ENCODE measurements at places on chromosomes 13 and 19. TPM values are rescaled to one million over a fixed set of nuclear protein-coding genes. Genes with fewer than 3 reads are reported as not detected.
A peak's percentile ranks its signal among the peaks of the same experiment; 100 is the strongest.

Gene CADM4
- 15.0 TPM for total RNA-seq

DNA sequence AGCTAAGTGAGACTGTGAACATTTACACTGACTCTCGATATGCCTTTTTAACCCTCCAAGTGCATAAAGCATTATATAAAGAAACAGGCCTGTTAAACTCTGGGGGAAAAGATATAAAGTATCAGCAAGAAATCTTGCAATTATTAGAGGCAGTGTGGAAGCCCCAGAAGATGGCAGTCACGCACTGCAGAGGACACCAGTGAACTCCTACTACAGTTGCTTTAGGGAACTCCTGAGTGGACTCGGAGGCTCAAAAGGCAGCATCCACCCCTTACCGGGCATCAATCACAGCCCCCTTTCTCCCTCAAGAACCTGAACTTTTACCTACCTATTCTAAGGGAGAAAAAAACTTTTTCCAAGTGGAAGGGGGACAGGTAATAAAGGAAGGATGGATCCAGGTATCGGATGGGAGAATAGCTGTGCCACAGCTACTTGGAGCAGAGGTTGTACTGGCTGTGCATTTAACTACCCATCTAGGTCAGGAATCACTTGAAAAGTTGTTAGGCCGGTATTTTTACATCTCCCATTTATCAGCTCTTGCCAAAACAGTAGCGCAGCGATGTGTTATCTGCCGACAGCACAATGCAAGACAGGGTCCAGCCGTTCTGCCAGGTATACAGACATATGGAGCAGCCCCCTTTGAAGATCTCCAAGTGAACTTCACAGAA lies 80.1 kb downstream of the ZNF486 start:
- H3K27ac ChIP-seq, result no peak overlapping the region
- no peaks in the 10 kb centered on the region for H3K36me3 ChIP-seq
- H3K4me1 ChIP-seq, result no peaks in the 10 kb centered on the region
- H3K27me3 ChIP-seq, result no peaks in the 10 kb centered on the region

GRCh38 chr13:71021825-71022422 lies 845.1 kb downstream of the DACH1 start:
- H3K27ac ChIP-seq, result no peak overlapping the region
- no peak overlapping the region for H3K4me3 ChIP-seq
- no peak for DNase-seq
- H3K27me3 ChIP-seq, result no peaks in the 10 kb centered on the region

Gene ZNF724
- 23.1 TPM for total RNA-seq

Gene CYP4F8
- not detected for total RNA-seq

DNA sequence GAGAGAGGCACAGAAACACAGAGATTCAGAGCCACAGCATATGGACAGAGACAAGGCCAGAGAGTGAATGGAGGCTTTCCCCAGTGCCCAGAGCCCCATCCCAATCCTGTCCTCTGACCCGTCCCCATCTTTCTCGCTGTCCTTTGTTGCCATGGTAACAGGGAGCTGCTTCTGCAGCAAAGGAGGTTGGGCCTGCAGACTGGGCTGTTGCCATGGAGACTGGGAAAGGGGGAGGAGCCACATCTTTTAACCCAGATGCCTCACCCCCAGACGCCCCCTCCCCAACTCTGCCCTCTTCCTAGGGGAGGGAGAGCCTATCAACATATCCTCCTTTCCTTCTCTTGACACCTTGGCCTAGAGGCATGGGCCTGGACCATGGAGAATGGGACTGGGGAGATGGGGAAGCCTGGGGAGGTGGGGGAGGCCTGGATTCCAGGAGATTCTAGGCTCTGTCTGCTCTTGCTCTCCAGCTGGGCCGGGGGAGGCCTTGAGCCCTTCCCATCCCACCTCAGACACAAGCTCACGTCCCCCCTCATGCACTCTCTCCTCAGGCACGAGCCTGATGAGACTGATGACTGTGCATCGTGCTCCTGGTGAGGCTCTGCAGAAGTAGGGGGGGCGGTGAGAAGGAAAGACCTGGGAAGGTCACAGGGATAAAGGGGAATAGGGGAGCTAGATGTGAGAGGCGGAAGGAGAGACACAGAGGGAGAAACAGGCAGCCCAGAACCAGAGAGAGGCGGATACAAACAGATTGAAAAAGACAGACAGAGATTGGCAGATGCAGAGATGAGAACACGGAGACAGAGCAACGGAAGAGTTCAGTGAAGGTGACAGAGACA lies 2.1 kb upstream of the ATP1A3 start:
- H3K36me3 ChIP-seq, result no peaks in the 10 kb centered on the region
- no peak overlapping the region for H3K4me3 ChIP-seq
- no peaks in the 10 kb centered on the region for H3K4me1 ChIP-seq
- H3K27ac ChIP-seq, result no peak overlapping the region
- H3K27me3 ChIP-seq, result peaks cover 25% of the 10 kb centered on the region
- no peak for DNase-seq

- peaks cover 35% of the 10 kb centered on the region for H3K36me3 ChIP-seq
- H3K27ac ChIP-seq, result peak overlapping the region; percentile 44
- peak overlapping the region; percentile 100 for H3K4me3 ChIP-seq
- peaks cover 27% of the 10 kb centered on the region for H3K4me1 ChIP-seq
- DNase-seq, result no peak
These were observed 581 bp downstream of the RPL18 start for GRCh38 chr19:48618278-48618915.

- no peak overlapping the region for H3K4me3 ChIP-seq
- peaks cover 13% of the 10 kb centered on the region for H3K4me1 ChIP-seq
These were observed 98.3 kb downstream of the KLF12 start for GRCh38 chr13:74035896-74036295.

GRCh38 chr19:17570791-17571190 lies 15.3 kb downstream of the COLGALT1 start:
- H3K27me3 ChIP-seq, result no peaks in the 10 kb centered on the region
- peaks cover 32% of the 10 kb centered on the region for H3K36me3 ChIP-seq
- H3K27ac ChIP-seq, result no peak overlapping the region
- no peak for DNase-seq
- no peak overlapping the region for H3K4me3 ChIP-seq

GRCh38 chr13:59203855-59204254 lies 959.9 kb downstream of the DIAPH3 start:
- H3K36me3 ChIP-seq, result no peaks in the 10 kb centered on the region
- H3K4me3 ChIP-seq, result no peak overlapping the region
- no peak overlapping the region for H3K27ac ChIP-seq
- peaks cover 3% of the 10 kb centered on the region for H3K27me3 ChIP-seq
- no peaks in the 10 kb centered on the region for H3K4me1 ChIP-seq
- no peak for DNase-seq

Gene RAD23A
- total RNA-seq, result 389 TPM

Gene PTGIR
- not detected for total RNA-seq

- peaks cover 9% of the 10 kb centered on the region for H3K36me3 ChIP-seq
- H3K27me3 ChIP-seq, result no peaks in the 10 kb centered on the region
- H3K4me1 ChIP-seq, result no peaks in the 10 kb centered on the region
- no peak overlapping the region for H3K27ac ChIP-seq
- no peak overlapping the region for H3K4me3 ChIP-seq
These were observed 26.2 kb upstream of the FBXL3 start for GRCh38 chr13:77053192-77053591.

Gene ZSCAN4
- not detected for total RNA-seq

Gene RNF6
- total RNA-seq, result 34.0 TPM

DNA sequence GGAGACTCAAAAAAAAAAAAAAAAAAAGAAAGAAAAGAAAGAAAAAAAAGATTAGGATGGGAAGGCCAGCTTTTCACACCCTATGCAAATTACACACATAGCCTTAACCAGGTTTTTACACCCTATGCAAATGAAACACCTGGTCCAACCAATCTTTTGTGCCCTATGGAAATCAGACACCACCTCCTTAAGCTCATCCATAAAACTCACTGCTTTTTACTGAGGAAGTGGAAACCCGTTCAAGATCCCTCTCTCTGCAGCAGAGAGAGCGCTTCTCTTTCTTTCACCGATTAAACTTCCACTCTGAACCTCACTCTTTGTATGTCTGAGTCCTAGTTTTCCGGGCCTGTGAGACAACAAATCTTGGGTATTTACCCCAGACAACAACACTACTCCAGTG lies 25.3 kb upstream of the HOMER3 start:
- H3K27ac ChIP-seq, result no peak overlapping the region
- H3K27me3 ChIP-seq, result no peaks in the 10 kb centered on the region
- H3K36me3 ChIP-seq, result no peaks in the 10 kb centered on the region
- peaks cover 24% of the 10 kb centered on the region for H3K4me1 ChIP-seq
- peak; percentile 8 for DNase-seq

Gene CALM3
- total RNA-seq, result 217 TPM

GRCh38 chr13:19888799-19889198 lies 25.4 kb upstream of the ZMYM5 start:
- H3K4me3 ChIP-seq, result no peak overlapping the region
- H3K27ac ChIP-seq, result no peak overlapping the region
- DNase-seq, result peak; percentile 62
- H3K4me1 ChIP-seq, result no peaks in the 10 kb centered on the region

DNA sequence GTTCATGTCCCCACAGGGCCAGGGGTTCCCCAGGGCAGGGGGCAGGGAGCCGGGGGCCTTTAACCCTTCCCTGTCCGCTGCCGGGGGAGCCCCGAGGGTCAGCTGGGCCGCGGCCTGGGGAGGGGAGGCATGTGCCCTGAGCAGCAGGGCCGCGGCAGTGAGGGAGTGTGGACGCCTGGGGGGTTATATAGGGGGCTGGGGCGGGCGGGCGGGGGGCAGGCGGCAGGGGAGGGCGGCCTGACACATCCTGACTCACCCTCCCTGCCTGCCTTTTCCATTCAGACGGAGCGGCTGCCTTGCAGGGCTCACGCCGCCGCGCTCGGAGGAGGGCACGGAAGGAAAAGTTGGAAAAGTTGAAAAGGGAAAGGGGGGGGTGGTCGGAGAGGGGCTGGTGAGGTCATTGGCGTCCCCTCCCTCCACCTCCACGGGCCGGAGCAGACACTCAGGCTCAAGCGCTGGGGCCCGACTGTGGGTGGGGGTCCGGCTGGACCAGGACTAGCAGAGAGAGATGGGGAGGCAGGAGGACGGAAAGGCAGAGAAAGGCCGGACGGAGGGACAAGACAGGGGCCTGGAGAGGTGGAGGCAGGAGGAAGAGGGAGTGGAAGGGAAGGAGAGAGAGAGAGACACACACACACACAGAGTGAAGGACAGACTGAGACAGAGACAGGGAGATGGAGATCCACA lies at the start of gene IL11:
Gene IL11 (minus strand): TSS at position 159 of the 684 bp plus-strand sequence. CDS start 153 bp downstream, at position 6.
- peak within 1 kb of the TSS; percentile 14 for H3K27ac ChIP-seq
- H3K4me1 ChIP-seq, result peaks cover 44% of the 10 kb centered on the region
- DNase-seq, result peak; percentile 63
- H3K27me3 ChIP-seq, result no peaks in the 10 kb centered on the region

Gene LSR
- 80.3 TPM for total RNA-seq

GRCh38 chr19:30920222-30920621 lies 429.0 kb downstream of the TSHZ3 start:
- no peak overlapping the region for H3K27ac ChIP-seq
- no peak overlapping the region for H3K4me3 ChIP-seq
- H3K36me3 ChIP-seq, result no peaks in the 10 kb centered on the region
- H3K4me1 ChIP-seq, result no peaks in the 10 kb centered on the region
- H3K27me3 ChIP-seq, result no peaks in the 10 kb centered on the region
- DNase-seq, result no peak

Gene TMC4
- total RNA-seq, result 13.4 TPM

DNA sequence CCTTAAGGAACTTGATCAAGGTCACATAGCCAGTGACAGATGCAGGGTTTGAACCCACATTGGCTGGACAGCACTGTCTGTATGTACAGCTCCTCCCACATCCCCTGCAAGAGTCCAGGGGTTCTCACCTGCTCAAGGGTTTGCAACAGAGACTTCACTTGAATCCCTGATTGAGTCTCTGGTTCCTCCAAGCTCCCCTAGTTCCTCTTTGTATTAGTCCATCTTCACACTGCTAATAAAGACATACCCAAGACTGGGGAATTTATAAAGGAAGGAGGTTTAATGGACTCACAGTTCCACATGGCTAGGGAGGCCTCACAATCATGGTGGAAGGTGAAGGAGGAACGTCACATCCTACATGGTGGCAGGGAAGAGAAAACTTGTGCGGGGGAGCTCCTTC lies 72.8 kb upstream of the CLDN10 start:
- peaks cover 13% of the 10 kb centered on the region for H3K4me1 ChIP-seq
- DNase-seq, result no peak
- H3K36me3 ChIP-seq, result no peaks in the 10 kb centered on the region
- no peak overlapping the region for H3K27ac ChIP-seq
- H3K27me3 ChIP-seq, result no peaks in the 10 kb centered on the region
- H3K4me3 ChIP-seq, result no peak overlapping the region

Gene ZNF575
- total RNA-seq, result not detected

Gene C3
- 13.3 TPM for total RNA-seq

DNA sequence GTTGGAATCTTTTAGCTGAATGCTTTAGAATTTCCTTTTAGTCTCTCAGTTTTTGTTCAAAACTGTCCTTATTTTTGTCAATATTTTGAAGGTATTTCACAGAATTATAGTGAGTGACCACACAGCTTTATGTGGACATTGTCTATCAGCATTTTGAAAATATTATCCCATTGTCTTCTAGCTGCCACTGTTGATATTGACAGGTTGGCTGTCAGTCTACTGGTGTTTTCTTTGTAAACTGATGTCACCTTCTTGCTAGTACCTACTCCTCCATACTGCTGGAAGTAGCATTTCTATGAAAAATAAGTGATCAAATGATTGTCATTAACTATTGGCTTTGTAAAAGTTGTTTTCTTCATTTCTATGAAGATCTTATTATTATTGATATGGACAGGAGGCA lies 256.8 kb downstream of the KLF12 start:
- no peaks in the 10 kb centered on the region for H3K4me1 ChIP-seq
- no peak for DNase-seq
- no peaks in the 10 kb centered on the region for H3K36me3 ChIP-seq
- H3K27me3 ChIP-seq, result no peaks in the 10 kb centered on the region
- H3K4me3 ChIP-seq, result no peak overlapping the region

Gene DPF1
- 8.1 TPM for total RNA-seq

GRCh38 chr13:75689686-75690085 lies 53.6 kb downstream of the LMO7 start:
- H3K4me1 ChIP-seq, result peaks cover 46% of the 10 kb centered on the region
- DNase-seq, result no peak
- no peak overlapping the region for H3K4me3 ChIP-seq
- H3K36me3 ChIP-seq, result no peaks in the 10 kb centered on the region
- no peaks in the 10 kb centered on the region for H3K27me3 ChIP-seq
- peak overlapping the region; percentile 100 for H3K27ac ChIP-seq

GRCh38 chr13:93752541-93752940 lies 525.9 kb downstream of the GPC6 start:
- no peaks in the 10 kb centered on the region for H3K27me3 ChIP-seq
- DNase-seq, result no peak
- no peak overlapping the region for H3K4me3 ChIP-seq
- H3K4me1 ChIP-seq, result no peaks in the 10 kb centered on the region
- H3K36me3 ChIP-seq, result no peaks in the 10 kb centered on the region

All from PC-3 (cell line).